Right ventricle myocardium inferior (tissue), 1 donor: ENCODE measurements at places on chromosomes 7 and 10. TPM values are rescaled to one million over a fixed set of nuclear protein-coding genes. Genes with fewer than 3 reads are reported as not detected.

GRCh38 chr10:124134251-124134893 lies 41.0 kb upstream of the CHST15 start:
- DNase-seq, result no peak

GRCh38 chr10:11787846-11788245 lies 35.3 kb upstream of the PROSER2 start:
- no peak for DNase-seq

- no peak for DNase-seq
Measured at GRCh38 chr7:68748934-68749900, 849.1 kb upstream of the AUTS2 start.

GRCh38 chr7:129950191-129950932 lies 2.4 kb downstream of the UBE2H start:
- no peak for DNase-seq

- no peak for DNase-seq
Measured at GRCh38 chr10:4541292-4541691, 284.7 kb upstream of the AKR1E2 start.

Gene SVIL
- total RNA-seq, result 327 TPM

Gene DNTT
- total RNA-seq, result not detected

Gene PIK3CG
- total RNA-seq, result 2.5 TPM
